Right renal pelvis (tissue), 4 donors: ENCODE measurements at places on chromosomes 4 and X. TPM values are rescaled to one million over a fixed set of nuclear protein-coding genes. Genes with fewer than 3 reads are reported as not detected.

The C4orf51 gene
- not detected for polyA plus RNA-seq

DNA sequence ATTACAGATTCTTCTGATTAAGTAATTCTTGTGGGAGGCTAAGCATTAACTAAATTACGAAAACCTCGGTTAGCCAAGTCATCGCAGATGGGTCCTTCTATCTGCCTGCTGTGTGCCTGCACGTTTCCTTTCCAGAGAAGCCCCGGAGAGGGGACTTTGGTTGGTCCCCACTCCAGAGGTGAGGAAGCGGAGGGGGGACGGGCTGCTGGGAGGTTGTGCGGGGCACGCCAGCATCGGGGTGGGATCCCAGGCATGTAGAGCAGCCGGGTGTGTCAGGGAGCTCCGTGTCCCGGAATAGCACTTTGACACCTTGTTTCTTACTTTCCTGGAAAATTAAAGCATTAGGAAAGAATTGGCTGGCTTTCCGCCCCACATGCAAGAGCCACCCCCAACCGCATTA, 26.6 kb downstream of the PIGG start:
- DNase-seq, result no peak

The ZAR1 gene
- polyA plus RNA-seq, result not detected

The SAGE1 gene
- polyA plus RNA-seq, result not detected

DNA sequence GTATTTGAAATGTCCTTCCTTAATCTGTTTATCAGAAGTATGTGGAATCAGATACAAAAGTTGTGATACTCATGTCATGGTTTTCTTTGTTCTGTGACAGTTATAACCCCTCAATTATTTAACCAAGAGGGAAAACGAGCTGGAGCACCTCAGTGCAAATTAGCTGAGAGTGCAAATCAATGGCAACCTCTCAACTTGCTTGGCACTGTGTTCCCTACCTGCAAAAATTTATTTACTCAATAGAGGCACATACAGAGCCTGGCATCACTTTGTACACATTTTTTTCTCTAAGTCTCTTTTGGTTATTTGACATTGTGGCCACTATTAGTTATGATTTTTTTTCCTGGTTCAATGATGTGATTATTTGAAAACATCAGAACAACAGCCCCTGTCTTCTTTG, 186.2 kb downstream of the STIM2 start:
- no peak for DNase-seq

- DNase-seq, result no peak
Measured at GRCh38 chr4:175983636-175984035, 82.0 kb upstream of the WDR17 start.

DNA sequence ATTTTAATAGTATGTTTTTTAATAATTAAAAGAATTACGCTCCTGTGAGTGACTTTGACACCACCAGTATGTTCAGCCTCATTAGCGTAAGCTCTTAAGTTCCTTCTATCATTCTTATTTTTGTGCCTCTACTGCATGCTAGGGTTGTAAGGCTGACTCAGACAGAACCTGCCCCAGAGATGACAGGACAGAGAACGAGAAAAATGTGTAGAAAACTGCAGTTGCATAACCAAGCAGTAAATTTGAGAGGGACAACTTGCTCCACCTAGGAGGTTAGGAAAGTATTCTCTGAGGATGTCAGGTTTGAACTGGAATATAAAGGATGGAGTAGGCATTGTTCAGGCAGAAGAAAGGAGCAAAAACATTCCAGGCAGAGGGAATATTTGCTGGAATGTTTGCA, 98.7 kb downstream of the NFKB1 start:
- DNase-seq, result no peak

The ADH6 gene
- 23.5 TPM for polyA plus RNA-seq

The SYAP1 gene
- polyA plus RNA-seq, result 33.6 TPM

GRCh38 chr4:175927121-175927520, 115.1 kb upstream of the GPM6A start:
- DNase-seq, result no peak

DNA sequence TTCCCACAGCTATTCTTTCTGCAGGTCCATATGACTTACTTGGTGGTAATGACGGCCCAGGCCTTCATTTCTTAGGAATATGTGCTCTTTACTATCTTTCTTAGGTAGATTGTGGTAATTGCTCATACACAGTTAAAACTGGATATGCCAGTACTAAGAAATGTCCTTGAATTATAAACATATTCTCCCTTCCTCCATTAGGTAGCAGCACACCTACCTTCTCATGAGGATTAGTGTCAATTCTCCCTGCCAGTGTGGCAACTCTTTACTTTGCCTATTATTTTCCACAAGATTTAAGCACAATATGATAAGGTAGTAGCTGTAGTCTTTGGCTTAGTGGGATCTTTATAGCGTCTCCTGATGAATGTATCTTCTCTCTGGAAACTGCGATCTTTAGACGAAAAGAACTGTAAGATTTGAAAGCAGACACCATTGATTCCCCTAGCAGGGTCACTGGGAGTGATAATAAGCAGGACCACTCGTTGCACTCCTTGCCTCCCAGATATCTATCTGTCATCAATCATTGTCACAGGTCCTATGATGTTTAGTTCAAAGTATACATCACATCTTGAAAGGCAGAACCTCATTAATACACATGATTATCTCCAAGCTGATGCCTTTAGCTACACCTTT, 1240.7 kb downstream of the C4orf33 start:
- DNase-seq, result no peak

GRCh38 chr4:143654571-143654970, 45.9 kb downstream of the FREM3 start:
- DNase-seq, result no peak

- no peak for DNase-seq
Measured at GRCh38 chr4:85788604-85789003, 313.7 kb downstream of the ARHGAP24 start.

DNA sequence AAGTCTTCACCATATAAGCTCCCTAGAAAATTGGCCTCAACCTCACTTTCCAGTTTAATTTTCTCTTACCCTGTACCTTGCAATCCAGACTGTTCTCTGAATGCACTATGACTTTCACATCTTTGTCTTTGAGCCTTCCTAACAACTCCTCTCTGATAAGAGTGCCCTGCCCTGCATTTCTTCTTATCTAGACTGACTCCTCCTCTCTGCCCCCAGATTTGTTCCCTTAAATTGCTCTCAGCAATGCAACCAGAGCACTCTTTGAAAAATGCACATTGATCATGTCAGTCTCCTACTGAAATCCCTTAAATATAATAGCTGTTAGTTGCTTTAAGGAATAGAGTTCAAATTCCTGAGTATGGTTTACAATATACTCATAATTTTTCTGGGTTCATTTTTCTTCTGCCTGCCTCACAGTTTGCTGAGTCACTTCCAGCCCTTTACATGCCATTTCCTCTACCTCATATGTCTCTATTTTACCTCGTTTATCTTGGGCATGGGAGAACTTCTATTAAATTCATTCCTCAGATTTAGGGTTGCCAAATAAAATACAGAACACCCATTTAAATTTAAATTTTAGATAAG, 582.7 kb upstream of the AADAT start:
- no peak for DNase-seq

The ZNF330 gene
- 62.3 TPM for polyA plus RNA-seq

GRCh38 chr4:162115333-162115732, 48.5 kb downstream of the FSTL5 start:
- DNase-seq, result no peak

The PRDM5 gene
- 17.3 TPM for polyA plus RNA-seq

DNA sequence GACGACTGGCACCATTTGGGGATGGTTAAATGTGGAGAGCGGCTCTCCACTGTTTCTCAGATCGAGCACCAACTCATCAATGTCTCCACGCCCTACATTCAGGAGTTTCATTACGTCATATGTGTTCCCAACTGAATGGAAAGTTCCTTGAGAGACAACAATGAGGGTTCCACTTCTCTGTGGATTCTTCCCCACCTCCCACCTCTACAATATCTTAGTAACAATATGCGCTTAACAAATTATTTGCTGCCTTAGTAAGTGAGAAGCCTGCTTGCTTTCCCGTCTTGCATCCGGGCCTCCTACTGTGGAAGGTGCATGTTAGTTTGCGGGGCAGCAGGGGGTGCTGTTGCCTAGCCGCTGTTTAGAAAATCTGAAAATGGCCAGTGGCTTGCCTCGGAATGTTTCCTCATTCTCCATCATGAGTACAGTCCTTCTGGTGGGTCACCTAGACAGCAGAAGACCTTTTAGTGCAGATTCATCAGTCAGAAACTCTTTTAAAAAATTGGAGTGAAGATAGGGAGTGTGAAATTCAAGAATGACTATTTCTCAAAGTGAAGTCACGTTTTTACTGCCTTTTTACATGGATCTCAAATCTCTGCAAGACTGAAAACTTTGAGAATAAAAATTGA, 55.7 kb downstream of the PHOX2B start:
- DNase-seq, result peak; percentile 30

- DNase-seq, result no peak
Measured at GRCh38 chr4:151236036-151236435, 40.9 kb upstream of the PRSS48 start.

DNA sequence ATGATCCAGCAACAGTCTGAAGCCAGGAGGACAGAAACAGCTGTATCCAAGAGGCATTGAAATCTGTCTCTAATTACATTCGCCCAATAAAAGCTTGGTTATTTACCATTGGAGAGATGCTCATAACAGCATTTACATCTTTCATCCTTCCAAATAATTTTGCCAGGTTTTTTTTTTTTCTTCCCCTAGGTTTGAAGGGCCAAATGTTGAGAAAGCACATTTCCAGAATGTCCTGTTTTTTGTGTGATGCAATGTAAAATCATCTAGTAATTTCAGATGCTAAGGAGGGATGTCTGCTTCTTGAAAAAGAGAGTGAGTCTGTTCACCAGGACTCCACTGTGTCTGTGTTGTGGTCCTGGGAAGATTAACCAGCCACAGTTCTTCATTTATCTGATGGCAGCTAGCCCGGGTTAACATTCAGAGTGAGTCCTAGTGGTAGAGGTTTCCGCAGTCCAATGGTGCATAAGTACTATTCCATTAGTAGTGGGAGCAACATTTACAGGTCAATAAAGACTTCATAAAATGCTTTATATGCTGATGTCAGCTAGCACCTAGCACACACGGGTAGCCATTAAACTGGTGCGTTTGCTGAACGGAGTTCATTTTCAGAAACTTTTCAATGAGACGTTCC, 406.8 kb downstream of the STIM2 start:
- DNase-seq, result no peak

The FAM241A gene
- polyA plus RNA-seq, result 1.4 TPM
